Muscle of leg (tissue), 16 donors: ENCODE measurements at places on chromosomes 5 and 9. TPM values are rescaled to one million over a fixed set of nuclear protein-coding genes. Genes with fewer than 3 reads are reported as not detected.

GRCh38 chr9:104903609-104904008 is 24.3 kb downstream of the ABCA1 start:
- no peak overlapping the region for H3K4me3 ChIP-seq
- H3K27me3 ChIP-seq: no peaks in the 10 kb centered on the region
- H3K36me3 ChIP-seq: no peaks in the 10 kb centered on the region
- DNase-seq: no peak

DNA sequence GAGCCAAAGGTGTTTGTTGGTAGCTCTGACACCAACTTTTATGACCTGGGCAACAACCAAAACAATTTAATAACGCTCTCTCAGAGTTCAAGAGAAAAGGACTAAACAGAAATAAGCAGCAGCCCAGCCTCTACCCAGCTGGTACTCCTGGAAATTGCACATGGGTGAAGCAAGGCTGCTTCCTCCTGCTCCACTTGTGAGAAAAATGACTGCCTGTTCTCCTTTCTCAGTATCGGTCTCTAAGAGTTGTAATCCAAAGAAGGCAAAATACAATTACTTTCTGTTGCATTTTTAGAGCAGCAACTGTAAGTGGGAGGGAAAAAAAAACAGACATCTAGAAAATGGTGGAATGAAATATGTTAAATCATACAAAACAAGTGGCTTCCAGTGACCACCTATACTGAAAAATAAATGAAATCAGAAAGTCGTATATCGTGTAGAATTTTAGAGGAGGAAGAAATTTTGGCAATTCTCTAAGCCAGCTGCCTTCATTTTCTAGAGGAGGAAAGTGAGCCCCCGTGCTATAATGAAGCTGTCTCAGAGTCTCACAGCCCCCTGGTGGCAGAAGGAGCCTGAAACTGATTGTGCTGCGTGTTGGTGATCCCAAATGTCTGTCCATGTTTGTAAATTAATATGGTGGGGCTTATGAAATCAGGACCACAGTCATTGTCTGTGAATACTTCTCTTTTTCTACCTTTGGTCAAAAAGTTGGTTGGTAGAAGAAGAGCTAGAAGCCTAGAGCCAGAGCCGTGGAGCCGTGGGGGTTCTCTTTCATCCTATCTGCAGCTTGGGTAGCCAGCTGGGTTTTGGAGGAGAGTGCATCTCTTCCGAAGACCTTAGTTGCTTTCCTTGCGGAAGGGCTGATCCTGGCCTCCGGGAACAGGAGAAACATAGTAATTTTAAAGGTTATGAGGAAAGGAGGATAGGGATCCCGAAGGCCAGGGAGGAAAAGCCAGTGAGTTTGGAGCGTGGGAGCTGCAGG is 139.9 kb downstream of the PIP5K1B start:
- DNase-seq: peak; percentile 34
- no peak overlapping the region for H3K27ac ChIP-seq
- H3K4me3 ChIP-seq: no peak overlapping the region
- H3K36me3 ChIP-seq: no peaks in the 10 kb centered on the region

DNA sequence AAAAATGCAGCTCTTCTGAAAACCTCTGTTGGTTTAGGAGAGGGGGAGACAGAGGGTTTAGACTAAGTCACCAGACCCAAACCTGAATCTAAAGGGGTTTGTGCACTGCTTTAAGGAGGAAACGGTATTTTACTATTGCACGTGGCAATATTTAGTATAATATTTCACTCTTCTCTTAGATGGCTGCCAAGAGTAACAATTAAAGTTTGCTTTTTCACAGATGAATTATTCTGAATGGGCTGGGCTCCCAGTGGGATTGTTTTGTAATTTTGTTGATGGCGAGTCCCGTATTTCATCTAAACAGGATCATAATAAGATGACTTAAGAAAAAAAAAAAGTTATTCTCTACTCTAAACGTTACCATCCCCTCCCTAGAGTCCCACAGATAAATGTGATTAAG is 245.4 kb downstream of the PCSK5 start:
- no peaks in the 10 kb centered on the region for H3K27me3 ChIP-seq
- no peak overlapping the region for H3K27ac ChIP-seq
- no peaks in the 10 kb centered on the region for H3K36me3 ChIP-seq
- DNase-seq: no peak

GRCh38 chr5:44679214-44679613 is 129.5 kb upstream of the MRPS30 start:
- DNase-seq: no peak
- no peaks in the 10 kb centered on the region for H3K36me3 ChIP-seq
- no peak overlapping the region for H3K27ac ChIP-seq
- H3K4me3 ChIP-seq: no peak overlapping the region

DNA sequence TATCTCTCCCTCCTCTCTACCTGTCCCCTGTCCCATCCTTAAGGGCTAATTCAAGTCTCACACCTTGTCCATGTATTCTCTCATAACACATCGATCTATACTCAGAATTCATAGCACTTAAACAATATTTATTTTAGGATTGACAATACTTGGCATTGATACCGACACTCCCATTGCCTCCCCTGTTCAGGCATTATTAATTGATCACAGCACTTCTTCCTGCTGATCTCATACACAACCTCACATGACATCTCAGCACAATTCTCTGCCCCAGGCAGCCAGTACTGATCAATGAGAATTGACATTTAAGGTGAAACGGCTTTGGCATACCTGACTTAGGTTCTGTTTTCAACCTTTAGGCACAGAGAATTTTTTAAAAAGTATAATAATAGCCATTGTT is 582.4 kb upstream of the BRINP1 start:
- DNase-seq: no peak
- no peak overlapping the region for H3K4me3 ChIP-seq
- peaks cover 2% of the 10 kb centered on the region for H3K4me1 ChIP-seq

DNA sequence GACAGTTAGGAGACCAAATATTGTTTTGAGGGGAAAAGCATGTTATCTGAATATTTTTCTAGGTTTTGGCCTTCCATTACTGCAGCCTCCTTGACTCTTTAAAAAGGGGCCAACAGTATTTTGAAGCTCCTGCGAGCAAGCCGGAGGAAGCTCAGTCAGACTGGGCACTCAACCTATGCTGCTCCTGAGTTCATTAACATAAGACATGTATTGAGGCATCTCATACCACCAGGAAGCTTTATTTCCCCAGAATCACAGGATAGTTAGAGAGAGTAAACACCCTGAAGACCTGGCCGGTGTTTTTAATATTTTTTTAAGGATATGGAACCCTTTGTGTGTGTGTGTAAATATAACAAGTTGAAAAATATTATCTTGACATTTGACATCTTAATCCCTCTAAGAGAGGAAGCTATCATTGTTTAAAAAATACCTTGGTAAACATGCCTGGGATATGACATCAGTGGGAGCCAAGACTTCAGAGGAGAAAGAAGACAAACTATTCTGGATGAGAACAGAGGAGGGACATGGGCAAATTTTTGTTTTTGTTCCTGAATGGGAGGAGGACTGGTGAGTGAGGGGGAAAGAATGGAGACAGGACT is 139.3 kb upstream of the SLIT3 start:
- H3K27me3 ChIP-seq: no peaks in the 10 kb centered on the region
- H3K4me3 ChIP-seq: no peak overlapping the region
- no peaks in the 10 kb centered on the region for H3K36me3 ChIP-seq
- no peak for DNase-seq
- H3K27ac ChIP-seq: no peak overlapping the region

- H3K36me3 ChIP-seq: peaks cover 36% of the 10 kb centered on the region
- H3K4me3 ChIP-seq: peak overlapping the region; percentile 59
- no peaks in the 10 kb centered on the region for H3K27me3 ChIP-seq
- H3K4me1 ChIP-seq: peaks cover 37% of the 10 kb centered on the region
- peak overlapping the region; percentile 98 for H3K27ac ChIP-seq
- DNase-seq: peak; percentile 47
Measured at GRCh38 chr5:139481580-139482049, 943 bp downstream of the STING1 start.

DNA sequence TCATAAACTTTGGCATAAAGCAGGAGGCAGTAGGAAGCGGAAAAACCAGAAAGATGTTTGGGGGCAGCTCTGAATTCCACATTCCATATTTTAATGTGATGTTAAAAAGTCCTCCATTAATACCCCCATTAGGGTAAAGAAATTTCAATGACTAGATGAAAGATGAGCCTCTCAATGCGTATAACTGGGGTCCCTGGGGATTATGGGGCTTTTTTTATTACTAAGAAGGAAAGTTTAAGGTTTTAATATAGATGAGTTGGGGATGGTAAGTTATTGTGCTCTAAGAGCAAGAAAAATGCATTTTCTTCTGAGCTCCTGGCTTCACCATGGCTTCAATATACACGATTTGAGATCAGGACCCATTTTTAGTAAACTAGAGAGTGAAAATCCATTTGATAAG is 321.9 kb downstream of the CDK5RAP2 start:
- H3K27ac ChIP-seq: no peak overlapping the region
- no peaks in the 10 kb centered on the region for H3K4me1 ChIP-seq
- H3K4me3 ChIP-seq: no peak overlapping the region
- H3K36me3 ChIP-seq: no peaks in the 10 kb centered on the region
- no peak for DNase-seq

- no peaks in the 10 kb centered on the region for H3K4me1 ChIP-seq
- no peak for DNase-seq
- no peak overlapping the region for H3K4me3 ChIP-seq
- H3K36me3 ChIP-seq: no peaks in the 10 kb centered on the region
Measured at GRCh38 chr5:134059758-134060495, 54.6 kb upstream of the TCF7 start.

GRCh38 chr5:135487839-135488514 is 35.8 kb upstream of the TIFAB start:
- peaks cover 22% of the 10 kb centered on the region for H3K4me1 ChIP-seq
- peaks cover 83% of the 10 kb centered on the region for H3K27me3 ChIP-seq
- H3K36me3 ChIP-seq: no peaks in the 10 kb centered on the region
- no peak overlapping the region for H3K27ac ChIP-seq

- H3K27me3 ChIP-seq: no peaks in the 10 kb centered on the region
- DNase-seq: no peak
- no peaks in the 10 kb centered on the region for H3K36me3 ChIP-seq
Measured at GRCh38 chr9:105994970-105995369, 300.6 kb downstream of the TMEM38B start.

DNA sequence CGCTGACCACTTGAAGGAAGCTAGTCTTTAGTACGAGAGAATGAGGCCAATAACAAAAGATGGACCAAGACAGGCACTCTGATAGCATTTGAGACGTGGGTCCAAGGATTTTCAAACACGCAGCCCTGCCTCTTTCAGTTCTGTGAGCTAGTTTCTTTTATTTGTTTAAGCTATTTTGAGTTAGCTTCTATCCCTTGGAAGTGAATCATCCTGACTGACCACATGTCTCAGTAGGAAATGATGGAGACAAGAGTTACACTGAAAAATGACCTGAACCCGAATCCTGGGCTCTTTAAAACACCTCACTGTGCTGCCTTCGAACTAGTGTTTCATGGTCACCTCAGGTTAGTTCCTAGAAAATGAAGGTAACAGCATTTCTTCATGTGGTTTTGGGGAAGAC is 9.9 kb downstream of the TEK start:
- H3K36me3 ChIP-seq: no peaks in the 10 kb centered on the region
- no peak for DNase-seq
- H3K4me1 ChIP-seq: peaks cover 13% of the 10 kb centered on the region
- H3K27ac ChIP-seq: peak overlapping the region; percentile 29
- H3K27me3 ChIP-seq: no peaks in the 10 kb centered on the region
- no peak overlapping the region for H3K4me3 ChIP-seq

- H3K27me3 ChIP-seq: peaks cover 3% of the 10 kb centered on the region
- H3K27ac ChIP-seq: no peak overlapping the region
- H3K36me3 ChIP-seq: no peaks in the 10 kb centered on the region
- peak; percentile 41 for DNase-seq
Measured at GRCh38 chr5:133370036-133370831, 242.1 kb downstream of the FSTL4 start.

GRCh38 chr5:34459908-34460307 is 196.2 kb upstream of the RAI14 start:
- no peaks in the 10 kb centered on the region for H3K36me3 ChIP-seq
- no peak overlapping the region for H3K4me3 ChIP-seq
- H3K4me1 ChIP-seq: no peaks in the 10 kb centered on the region

DNA sequence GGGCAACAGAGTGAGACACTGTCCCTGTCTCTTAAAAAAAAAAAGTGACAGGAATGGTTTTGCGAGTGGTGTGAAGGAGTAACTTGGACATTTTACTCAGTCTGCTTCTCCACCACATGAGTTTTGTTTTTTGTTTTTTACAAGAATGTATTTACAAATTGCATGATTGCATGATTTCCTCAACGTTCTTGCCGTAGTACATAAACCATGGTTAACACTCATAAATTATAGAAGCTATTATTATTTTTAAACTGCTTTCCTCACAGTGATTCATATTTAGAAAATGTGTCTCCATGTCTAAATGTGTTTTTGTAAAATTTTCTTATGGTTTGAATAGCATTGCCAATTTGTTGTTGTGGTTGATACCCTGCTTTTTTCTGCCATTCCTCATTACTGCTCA is 220.0 kb downstream of the GOLPH3 start:
- no peak overlapping the region for H3K4me3 ChIP-seq
- no peaks in the 10 kb centered on the region for H3K27me3 ChIP-seq
- no peaks in the 10 kb centered on the region for H3K36me3 ChIP-seq
- no peak for DNase-seq

DNA sequence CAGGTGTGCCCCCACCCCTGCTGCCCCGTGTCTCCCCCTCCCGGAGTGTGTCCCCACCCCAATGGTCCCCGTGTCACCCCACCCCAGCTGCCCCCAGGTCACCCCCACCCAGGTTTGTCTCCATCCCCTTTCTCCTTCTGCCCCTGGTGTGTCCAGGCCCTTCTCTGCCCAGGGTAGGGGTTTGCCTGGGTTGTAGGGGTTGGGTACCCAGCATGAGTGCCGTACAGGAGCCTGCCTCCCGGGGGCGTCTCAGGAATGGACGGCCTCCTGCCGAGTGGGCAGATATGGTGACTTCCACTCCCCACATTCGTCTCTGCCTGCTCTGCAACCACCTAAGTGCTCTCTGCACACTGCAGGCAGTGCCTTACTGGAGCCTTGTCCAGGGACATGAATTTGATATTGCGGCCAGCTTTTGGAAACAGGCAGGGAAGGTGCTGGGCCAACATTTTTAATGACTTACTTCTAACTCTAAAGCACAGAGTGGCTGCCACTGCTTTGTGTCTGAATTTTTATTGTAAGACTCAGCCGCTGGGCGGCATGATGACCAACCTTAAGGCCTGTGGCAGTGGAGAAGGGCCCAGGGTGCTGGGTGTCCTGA is 6.7 kb downstream of the LRRC14B start:
- H3K36me3 ChIP-seq: peaks cover 5% of the 10 kb centered on the region
- peaks cover 10% of the 10 kb centered on the region for H3K4me1 ChIP-seq
- H3K4me3 ChIP-seq: no peak overlapping the region
- no peak overlapping the region for H3K27ac ChIP-seq
- DNase-seq: no peak
- no peaks in the 10 kb centered on the region for H3K27me3 ChIP-seq

Gene SPINK6
- not detected for polyA plus RNA-seq

Gene KDM4C
- polyA plus RNA-seq: 10.5 TPM

Gene ZNF782
- 3.7 TPM for polyA plus RNA-seq

Gene GNPDA1
- polyA plus RNA-seq: 15.9 TPM

Gene MARCOL
- polyA plus RNA-seq: not detected

Gene SHOC1
- 0.13 TPM for polyA plus RNA-seq

Gene WNT8A
- polyA plus RNA-seq: not detected

Gene FCN1
- 5.9 TPM for polyA plus RNA-seq

Gene PCDHB2
- polyA plus RNA-seq: 3.0 TPM

Gene SPINK13
- not detected for polyA plus RNA-seq

Gene FAT2
- 0.38 TPM for polyA plus RNA-seq
